NCI-H1105 (cell line): ENCODE measurements at places on chromosomes 3 and 15.

DNA sequence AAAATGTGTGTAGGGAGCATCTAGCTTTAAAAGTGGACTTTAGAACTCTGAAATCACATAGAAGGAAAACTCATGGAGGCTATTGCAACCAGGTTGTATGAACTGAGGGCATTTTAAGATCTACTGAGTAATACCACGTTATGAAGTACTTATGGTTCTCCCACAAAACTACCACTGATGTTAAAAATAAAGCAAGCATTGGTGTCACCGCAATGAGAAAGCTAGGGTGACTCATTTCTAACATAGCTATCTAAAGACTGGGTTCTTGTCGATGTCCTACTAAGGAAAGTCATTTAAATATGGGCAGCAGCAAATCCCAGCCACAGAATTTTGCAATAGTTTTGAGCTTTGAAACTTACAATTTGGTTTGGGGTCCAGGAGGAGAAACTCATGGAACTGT lies 584.8 kb downstream of the DIPK2A start:
- DNase-seq = no peak

DNA sequence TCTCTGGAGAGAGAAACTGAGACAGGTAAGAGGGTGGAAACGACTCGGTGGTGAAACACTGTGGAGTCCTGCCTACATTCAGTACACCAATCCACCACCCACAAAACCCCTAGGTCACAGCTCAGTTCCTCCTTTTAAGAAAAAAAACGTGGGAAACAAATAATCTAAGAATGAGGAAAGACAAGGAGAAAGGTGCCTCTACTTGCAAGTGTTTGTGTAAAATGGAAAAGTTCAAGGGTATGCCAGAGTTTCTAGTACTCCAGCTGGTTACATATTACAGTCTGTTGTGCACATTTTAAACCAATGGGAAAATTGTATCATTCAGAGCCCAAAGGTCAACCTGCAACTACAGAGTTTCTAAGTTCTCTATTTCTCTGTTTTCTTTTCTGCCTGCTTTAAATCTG lies 32.2 kb downstream of the HGD start:
- no peak for DNase-seq

DNA sequence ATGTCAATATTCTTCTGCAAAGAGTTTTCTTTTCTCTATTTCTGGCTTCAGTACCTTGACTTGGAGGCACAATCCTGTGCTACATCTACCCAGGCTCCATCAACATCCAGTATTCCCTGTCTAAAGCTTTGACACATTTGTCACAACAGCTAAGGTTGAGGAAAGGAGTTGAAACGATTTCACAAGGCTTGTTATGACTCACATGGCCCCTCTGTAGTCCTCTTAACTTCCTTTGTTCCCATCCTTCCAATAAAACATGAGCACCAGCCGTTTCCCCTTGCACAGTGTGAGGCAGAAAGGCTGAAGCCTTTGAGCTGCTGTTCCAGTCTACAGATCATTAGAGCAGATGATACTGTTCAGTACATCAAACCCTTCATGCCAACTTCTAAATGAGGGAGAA lies 163.0 kb upstream of the TMCO5A start:
- DNase-seq = no peak

DNA sequence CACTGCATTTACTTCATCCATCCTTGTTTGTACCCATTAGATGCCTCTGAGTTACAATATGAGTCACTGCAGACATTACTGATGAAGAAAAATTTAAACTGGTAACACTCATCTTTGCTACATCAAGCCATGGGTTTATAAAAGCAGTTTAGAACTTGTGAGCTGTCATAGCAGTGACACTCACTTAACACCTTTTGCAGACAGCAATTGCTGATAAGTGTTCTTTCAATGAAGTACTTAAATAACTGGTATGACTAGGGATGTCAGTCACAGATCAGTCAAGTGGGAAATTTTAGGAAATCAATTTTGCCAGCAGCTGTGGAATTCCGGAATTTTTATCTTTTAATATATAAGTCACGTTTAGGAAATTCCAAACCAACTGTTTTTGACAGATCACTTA lies 643.0 kb downstream of the TBL1XR1 start:
- DNase-seq = no peak

GRCh38 chr3:13405614-13406013 lies 14.5 kb downstream of the NUP210 start:
- no peak for DNase-seq
